Stimulated activated CD8-positive, alpha-beta memory T cell treated with anti-CD3 and anti-CD28 coated beads, Interleukin-4, amount 100 ng/mL, for 1 hour (primary cell): ENCODE measurements at places on chromosomes 11 and 22.

- DNase-seq: no peak
Measured at GRCh38 chr11:96050435-96051182, 126.7 kb upstream of the MTMR2 start.

- no peak for DNase-seq
Measured at GRCh38 chr11:77642228-77642627, 4.6 kb upstream of the CLNS1A start.

- no peak for DNase-seq
Measured at GRCh38 chr11:12518606-12519385, 141.4 kb downstream of the PARVA start.

DNA sequence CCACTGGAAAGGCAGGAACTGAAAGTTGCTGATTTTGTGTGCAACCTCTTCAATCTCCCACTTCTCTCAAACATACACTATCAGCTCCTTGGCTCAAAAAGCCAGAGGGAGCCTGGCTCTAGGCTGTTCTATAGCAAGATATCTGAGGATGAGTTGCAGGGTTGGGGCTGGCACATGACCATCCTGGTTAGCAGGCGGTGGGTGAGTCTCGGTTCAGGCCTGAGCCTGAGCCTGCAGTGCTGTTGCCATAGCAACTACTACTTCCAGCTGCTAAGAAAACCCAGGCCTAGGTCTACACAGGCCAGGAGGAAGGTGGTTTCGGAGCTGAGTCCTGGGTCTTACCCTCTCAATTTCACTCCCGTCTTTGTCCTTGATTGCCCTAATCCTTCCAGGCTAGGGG, 39.0 kb downstream of the CWC15 start:
- no peak for DNase-seq

DNA sequence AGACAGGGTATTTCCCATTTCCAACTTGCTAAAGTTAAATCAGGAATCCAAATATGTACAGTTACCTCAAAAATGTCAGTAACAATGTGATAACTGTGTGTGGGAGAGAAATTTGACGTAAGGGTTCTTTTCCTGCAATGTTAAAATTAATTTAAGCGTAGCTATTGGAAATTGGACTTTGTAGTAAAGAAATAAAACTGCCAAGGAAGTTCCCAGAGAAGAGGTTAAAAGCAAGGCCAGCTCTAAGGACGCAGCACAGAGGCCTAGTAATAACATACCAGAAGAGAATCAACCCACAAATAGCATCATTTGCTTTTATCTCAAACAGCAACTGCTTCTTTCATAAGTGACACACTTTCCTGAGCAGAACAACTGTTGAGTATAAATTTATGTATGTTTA, 36.8 kb upstream of the GRIA4 start:
- no peak for DNase-seq

GRCh38 chr11:28400331-28401100, 292.3 kb downstream of the METTL15 start:
- no peak for DNase-seq

GRCh38 chr11:20360650-20361049, 2.9 kb upstream of the HTATIP2 start:
- no peak for DNase-seq

DNA sequence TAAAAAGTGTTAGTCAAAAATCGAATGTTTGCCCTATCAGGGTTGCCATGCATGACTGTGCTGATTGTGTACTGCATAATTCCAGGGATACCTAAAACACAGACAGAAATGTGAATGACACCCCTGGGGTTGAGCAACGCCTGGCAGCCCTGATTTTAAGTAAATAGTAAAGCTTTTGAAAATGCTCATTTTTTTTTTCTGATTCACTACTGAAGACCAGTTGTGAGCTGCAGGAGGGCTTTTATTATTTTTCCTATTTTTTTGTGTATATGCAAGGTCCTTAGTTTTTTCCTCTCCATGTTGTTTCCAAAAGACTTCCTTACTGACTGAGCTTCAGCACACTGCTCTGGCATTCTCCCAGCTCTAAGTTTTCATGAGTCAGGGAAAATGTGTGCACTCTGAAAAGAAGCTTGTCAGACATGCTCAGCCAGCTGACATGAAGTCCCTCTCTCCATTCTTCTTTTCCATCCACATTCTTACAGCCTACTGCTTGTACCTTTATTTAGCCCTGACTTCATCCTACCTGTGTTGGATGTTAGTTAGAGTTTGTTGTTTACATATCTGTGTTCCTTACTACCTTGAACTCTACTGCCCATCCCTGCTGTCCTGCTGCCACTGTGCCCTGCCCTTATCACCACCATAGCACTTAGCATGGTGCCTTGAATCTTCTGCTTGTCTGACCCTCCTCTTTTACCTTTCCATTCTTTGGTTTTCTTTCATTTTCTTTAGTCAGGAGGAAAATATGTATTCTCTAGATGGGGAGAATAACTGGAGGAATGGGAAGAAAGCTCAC, 79.5 kb downstream of the HORMAD2 start:
- no peak for DNase-seq

DNA sequence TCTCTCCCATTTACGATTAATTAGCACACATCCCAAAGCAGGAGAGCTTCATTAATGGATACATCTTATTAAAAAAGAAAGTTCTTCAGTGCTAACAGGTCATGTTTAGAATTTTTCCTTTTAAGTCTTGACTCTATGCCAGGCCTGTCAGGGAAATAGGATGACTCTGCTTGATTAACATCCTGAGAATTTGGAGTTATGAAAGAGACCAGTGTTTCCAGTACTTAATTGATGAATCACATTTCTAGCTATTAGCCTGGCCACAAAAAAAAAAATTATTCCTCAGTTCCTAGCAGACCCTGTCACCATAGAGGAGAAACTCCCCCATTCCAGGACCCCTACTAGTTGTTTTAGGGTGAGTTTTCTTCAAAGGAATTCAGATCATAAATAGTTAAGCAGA, 23.6 kb upstream of the ME3 start:
- no peak for DNase-seq

- DNase-seq: no peak
Measured at GRCh38 chr11:1559111-1559951, 12.7 kb downstream of the DUSP8 start.

DNA sequence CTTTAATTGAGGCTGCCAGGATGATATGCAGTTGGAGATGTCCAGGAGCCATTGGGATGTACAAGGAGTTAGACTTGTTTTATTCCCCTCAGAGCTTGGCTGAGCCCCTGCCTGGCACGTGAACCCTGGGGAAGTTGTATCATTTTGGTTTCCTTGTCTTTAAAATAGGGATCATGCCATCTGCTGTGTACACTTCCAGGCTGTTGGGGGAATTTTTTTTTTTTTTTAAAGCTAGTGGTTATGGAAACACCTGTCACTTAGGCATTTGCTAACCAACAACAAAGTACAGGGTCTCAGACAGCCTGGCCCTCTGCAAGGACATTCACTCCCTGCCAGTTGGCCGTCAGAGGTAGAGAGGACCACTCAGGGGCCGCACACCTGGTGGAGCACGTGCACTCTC, 8.5 kb upstream of the RAB1B start:
- DNase-seq: no peak

DNA sequence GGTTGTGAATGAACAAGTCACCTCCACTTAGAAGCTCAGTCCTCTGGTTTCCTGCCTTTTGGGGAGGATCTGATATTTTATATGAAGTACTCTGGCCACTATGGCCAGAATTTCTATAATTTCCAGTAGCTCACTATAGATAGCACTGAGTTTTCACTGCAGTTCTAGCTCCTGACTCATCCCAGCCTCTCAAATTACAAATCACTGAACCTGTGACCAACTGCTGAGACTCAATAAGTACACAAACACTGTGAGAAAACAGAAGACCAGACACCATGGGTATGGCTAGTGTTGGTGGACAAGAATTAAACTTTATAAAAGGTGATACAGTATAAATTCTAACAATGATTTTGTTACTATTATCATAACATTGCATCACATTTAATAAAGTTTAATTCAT, 47.1 kb upstream of the UCP3 start:
- no peak for DNase-seq

GRCh38 chr11:17258670-17259069, 17.9 kb upstream of the NUCB2 start:
- no peak for DNase-seq

DNA sequence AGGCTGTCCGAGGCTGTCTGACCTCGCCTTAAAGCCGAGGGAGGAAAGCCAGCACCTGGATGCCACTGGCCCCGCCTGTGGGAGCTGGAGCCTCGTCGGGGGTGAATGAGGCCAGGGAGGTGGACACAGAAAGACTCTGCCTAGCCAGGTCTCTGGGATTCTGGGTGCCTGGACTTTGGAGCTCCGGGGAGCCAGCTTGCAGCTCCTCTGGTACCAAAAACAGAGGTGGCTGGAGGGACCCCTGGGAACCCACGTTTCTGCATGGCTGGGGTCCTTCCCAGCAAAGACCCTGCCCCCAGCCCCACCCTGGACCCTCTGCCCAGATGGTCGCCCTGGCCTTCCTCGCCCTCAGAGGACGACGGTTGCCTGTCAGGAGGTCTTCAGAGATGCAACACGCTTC, 239.7 kb downstream of the BRD1 start:
- no peak for DNase-seq

- no peak for DNase-seq
Measured at GRCh38 chr22:47296405-47297260, 534.2 kb downstream of the TBC1D22A start.

- DNase-seq: no peak
Measured at GRCh38 chr11:84420271-84420670, 1134.1 kb upstream of the CCDC90B start.

DNA sequence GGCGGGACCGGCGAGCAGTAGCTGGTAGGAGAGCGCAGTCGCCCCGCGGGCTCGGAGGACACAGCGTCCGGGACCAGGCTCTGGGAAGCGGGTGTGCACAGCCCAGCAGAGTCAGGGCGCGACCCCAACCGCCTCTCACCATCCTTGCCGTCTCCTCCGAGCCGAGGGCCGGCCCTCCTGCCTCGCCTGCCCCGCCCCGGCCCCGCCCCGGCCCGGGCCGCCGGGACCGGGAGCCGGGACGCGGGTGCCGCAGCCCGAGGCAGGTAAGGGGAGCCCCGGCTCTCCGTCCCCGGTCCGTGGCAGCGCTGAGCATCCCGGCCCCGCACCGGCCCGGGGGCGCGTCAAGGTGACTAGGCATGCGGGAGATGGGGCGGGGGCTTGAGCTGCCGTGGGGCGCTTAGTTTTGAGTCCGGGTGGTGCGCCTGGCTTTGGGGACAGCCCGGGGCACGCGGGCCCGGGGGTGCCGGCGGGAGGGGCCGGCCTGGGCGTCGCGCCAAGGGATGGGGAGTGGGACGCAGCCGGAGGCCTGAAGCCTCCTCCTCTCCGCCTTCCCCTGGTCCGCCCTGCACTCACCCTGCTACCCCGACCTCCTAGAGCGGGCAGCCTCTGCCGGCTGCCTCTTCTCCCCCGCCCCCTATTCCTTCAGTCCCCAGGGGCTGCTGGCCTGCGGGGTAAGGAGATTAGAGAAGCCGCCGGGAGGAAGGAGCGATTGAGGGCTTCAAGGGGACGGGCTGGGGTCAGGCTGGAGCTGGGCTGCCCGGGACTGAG, at the start of gene ABCG4:
Gene ABCG4, plus strand, starts transcription at position 35 of the 768 bp plus-strand sequence. CDS start 914 bp downstream, outside the sequence.
- no peak for DNase-seq
